ENCODE measurements at places on chromosomes 2 and 18.

DNA sequence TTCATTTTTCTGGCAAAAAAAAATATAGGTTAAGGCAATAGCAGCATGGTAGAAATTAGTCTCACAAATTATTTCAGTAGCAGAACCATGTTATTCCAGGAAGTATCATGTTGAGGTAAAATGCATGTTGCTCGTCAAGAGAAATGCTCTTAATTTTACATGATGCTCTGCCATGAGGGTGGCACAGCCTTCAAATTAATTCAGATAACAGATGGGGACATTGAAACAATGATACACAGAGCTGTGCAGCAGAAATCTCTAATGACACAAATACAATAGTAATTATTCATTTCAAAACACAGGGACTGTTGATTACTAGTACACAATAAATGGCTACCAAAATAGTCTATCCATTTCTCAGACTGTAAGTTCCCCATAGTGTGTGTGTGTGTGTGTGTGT is 24.8 kb downstream of the GAREM1 start:
- DNase-seq = no peak

- DNase-seq = no peak
Measured at GRCh38 chr2:240138254-240138984, 2.0 kb downstream of the OTOS start.

- DNase-seq = no peak
Measured at GRCh38 chr2:143616452-143616851, 487.2 kb downstream of the ARHGAP15 start.

GRCh38 chr2:113967272-113967671 is 77.4 kb downstream of the ACTR3 start:
- DNase-seq = no peak

- DNase-seq = no peak
Measured at GRCh38 chr2:12964904-12965539, 248.3 kb downstream of the TRIB2 start.

DNA sequence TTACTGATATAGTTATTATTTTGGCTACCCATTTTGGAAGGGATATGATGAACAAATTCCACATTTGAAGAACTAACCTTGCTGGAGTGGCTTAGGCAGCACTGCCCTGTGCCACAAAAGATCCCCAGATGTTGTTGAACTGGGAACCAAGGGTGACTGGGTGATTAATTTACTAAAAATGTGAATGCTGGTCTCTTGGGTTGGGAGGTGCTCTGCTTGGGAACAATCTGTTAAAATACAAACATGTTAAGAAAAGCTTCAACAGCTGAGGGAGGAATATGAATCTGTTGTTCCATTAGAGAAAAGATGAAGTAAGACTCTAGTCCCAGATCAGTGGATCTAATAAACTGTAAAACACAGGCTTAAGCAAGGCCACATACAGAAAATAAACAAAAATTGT is 1860.1 kb downstream of the SUCLG1 start:
- DNase-seq = no peak

DNA sequence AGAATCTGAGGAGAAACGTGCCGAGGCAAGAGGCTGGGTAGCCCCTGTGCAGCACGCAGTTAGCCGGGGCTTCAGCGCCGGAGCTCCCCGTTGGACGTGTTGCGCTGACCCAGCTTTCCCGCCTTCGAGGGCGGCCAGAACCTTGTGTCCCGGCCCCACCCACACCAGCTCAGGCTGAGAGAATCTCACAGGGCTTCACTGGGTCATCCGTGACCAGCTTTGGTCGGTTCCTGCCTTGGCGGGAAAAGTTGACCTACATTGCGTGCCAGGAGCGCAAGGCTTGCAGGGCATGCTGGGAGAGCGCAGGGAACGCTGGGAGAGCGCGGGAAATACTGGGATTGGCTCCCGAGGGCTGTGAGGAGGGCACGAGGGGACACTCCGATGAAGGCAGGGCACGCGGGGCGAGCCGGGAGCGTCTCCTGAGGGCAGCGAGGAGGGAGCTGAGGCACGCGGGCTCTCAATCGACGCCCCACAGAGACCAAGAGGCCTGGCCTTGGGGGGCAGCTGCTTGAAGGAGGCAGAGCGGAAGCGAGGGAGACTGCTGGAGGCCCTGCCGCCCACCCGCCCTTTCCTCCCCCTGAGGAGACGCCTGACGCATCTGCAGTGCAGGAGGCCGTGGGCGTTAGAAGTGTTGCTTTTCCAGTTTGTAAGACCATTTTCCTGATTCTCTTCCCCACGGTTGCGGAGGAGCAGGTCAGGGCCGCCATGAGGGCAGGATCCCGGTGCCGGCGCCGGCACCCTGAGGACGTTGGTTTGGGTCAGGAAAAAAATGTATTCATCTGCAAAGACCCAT is at the start of gene C18orf63:
C18orf63 (plus strand) TSS at position 376 of the 793 bp plus-strand sequence. CDS start 2,027 bp downstream, outside the sequence.
- no peak for DNase-seq

GRCh38 chr2:40240070-40240469 is 211.8 kb downstream of the SLC8A1 start:
- no peak for DNase-seq

DNA sequence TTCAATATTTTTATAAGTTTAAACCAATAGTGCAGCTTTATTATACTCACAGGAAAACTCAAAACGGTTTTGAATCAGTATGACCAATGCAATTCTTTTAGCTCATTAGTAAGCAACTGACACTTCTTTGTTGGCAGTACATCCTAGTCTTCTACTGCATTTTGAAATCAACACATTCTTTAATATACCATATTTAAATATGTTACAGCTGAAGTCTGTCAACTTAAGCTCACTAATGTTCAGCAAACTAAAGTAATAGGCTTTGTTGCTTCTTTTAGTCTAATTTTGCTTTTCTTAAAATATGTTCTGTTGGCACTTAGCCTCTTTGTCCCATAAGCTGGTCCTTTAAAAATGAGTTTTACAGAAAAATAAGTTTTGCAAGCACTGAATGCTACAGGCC is 55.4 kb upstream of the CCBE1 start:
- DNase-seq = no peak

DNA sequence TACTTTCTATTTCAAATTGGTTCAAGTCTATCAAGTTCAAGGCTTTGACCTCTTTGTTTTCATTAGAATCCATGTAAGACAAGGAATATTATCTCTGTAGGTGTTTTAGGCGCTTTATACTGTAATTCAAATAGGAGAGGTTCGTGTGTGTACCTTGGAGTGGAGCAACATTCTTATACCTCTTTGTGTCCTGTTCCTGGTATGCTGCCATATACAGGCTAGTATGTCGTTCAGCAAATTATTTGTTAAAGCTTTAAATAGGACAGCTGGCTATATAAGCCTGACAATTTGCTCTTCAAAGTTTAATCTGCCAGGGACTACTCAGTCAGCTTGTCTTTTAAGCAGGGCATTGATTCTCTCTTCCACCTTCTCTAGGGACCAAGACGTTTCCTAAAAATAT is 31.1 kb upstream of the SPAG16 start:
- no peak for DNase-seq

DNA sequence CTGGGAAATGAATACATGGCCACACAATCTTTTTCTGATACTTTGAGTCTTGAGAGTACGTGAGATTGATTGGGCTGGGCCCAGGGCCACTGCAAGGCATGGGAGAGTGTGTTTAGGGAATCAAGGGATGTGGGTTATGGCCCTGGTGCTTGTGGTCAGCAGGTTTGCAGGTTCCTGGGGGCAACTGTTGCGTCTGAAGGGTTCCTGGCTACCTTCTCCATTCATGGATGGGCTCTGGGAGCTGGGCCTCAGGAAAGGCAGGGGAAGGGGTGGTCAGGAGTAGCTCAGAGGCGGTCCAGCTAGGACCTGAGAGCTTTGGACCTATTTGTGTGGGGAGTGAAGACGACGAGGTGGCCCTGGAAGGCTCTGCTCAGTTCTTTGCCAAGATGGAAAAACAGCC is 8.4 kb upstream of the ZAP70 start:
- DNase-seq = no peak

GRCh38 chr2:39059366-39059952 is 61.4 kb downstream of the SOS1 start:
- no peak for DNase-seq

GRCh38 chr2:196952936-196953335 is 26.4 kb upstream of the PGAP1 start:
- DNase-seq = no peak

GRCh38 chr2:177347570-177347969 is 45.0 kb upstream of the AGPS start:
- no peak for DNase-seq

DNA sequence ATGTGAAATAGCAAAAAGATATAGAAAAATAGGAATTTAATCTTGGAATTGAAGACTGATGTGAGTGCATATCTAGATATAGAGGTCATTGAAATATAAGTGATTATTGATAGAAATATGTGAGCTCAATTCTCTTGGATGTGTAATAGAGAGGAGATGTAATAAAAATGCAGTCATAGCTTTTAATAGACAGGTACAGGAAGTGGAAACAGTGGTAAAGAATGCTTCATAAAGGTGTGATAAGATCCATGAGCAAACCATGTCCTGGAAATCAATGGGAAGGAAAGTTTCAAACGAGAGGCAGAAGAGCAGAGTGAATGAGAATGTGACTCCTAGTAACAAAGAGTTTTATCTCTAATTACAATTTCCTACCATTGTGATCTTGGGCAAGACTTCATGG is 634.7 kb upstream of the ZNF804A start:
- no peak for DNase-seq

GRCh38 chr18:78981394-78981831 is 1.8 kb downstream of the SALL3 start:
- DNase-seq = no peak

DNA sequence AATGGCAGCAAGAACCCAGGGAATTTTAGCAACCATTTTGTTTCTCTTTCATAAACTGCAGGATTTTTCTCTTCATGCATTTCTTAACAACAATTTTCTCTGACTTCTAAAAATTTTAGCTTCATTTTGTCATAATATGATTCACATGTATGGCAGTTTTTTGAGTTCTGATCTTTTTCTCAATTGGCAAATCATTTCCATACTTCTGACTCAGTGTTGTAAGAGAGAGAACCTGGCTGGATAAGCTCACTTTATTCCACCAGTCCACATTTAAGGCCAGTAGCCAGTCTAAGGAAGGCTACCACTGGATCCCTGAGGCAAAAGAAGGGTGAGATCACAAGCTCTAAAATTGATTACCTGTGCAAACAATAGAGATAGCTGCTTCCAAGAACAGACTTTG is 42.8 kb upstream of the COL3A1 start:
- no peak for DNase-seq

GRCh38 chr2:218716070-218716469 is 5.4 kb downstream of the TTLL4 start:
- no peak for DNase-seq

DNA sequence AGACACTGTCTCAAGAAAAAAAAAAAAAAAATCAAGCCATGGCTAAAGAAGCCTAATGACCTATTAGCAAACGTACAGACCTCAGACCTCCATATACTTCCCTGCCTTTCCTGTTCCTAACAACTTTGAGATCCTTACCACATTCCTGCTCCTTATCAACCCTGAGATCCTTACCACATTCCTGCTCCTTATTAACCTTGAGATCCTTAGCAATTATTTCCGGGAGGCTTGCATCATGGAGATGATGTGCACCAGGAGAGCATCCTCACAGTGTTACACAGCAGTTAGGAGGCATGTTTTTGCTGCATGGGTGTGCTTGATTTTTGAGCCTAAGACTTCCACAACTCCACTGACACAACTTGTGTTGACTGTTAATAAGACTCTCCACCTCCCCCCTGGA is 54.6 kb upstream of the RASGRP3 start:
- DNase-seq = no peak

GRCh38 chr2:40126006-40126405 is 325.9 kb downstream of the SLC8A1 start:
- DNase-seq = no peak

GRCh38 chr2:9740382-9741073 is 102.7 kb upstream of the TAF1B start:
- no peak for DNase-seq

GRCh38 chr18:27894746-27895145 is 282.2 kb downstream of the CDH2 start:
- DNase-seq = no peak

GRCh38 chr2:19529677-19530076 is 171.3 kb upstream of the OSR1 start:
- no peak for DNase-seq

DNA sequence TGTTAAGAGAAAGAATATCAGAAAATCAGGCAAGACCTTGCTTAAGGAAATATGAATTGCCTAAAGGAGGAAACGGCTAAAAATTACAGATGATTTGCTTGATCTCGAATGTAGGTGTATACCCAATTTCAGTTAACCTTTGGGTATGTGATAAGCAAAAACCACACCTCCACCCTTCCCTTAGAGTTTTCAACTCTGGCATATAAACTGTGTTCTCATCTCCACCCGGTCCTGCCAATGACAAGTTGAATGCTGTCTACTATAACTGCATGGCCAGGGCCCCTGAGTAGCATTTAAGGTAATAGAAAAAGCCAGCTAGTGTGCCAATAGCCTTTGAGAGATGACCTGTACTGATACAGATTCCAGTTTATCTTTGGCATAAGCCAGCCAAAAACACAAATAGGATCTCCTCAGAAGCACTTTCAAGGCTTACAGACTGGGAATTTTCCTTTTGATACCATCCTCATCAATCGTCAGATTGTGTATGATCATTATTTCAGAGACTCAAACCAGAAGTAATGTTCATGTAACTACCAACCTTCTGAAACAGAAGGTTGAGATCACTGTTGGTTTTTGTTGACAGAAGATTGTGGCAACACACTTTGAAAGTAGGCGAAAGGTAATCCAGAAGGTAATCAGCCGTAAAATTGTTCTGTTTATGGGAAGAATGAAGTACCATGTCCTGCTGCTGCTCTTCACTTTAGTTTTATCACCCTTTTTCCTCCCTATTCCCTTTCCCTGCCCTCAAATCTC is 163.1 kb downstream of the GFPT1 start:
- DNase-seq = no peak

- no peak for DNase-seq
Measured at GRCh38 chr2:13919981-13920382, 712.5 kb upstream of the LRATD1 start.

GRCh38 chr2:18483896-18484295 is 76.6 kb downstream of the RDH14 start:
- no peak for DNase-seq

DNA sequence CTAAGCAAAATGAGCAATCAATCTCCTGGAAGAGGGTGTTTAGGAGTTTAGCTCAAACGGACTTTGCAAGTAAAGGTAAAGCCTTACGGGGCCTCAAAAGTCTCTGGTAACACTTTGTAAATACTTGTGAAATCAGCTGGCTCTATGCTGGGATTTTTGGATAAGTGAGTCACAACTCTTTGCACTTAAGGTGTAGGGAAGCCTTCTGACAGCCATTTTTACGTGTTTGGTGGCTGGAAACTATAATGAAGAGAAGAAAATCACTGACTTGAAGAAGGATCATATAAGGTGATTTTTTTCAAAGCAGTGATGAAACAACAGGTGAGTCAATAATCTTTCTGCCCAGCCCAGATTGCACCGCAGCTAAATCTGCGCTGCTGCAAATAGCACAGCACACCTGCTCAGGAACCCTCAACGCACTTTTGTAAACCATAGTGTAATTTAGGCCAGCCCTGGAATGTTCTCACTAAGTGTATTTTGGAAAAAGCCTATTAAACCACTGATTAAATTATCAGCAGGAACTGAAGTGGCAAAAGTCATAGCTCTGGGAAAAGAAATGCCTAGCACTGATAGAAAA is 218.8 kb downstream of the AGPS start:
- no peak for DNase-seq

- no peak for DNase-seq
Measured at GRCh38 chr2:223697892-223698645, 95.9 kb upstream of the SCG2 start.

Data from hippocampal formation (tissue), 2 donors.